NCI-H1048 (cell line): ENCODE measurements at places on chromosomes 7 and 10.

DNA sequence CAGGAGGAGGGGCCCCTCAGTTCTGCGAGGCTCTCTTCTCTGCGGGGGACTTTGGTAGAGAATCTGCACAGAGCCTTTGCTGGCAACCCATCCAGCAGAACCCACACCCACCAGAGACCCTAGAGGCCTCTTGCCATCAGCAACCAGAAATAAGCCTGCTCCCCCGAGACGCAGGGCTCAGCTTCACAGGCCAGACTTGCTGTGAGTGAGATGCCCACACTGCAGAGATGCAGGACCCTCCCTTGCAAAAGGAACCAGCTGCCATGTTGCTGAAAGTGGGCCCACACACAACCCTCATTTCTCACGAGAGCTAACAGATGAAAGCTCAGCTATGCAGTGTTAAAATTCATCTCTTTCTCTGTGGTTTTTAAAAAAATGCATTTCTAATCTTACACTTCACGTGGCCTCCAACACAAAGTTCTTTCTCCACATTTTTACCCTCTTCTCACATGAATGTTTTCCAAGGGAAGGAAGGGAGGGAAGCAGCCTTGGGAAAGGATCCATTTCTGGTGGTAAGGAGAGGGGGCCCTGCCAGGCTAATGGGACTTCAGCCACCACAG, 171.6 kb downstream of the CCDC3 start:
- DNase-seq = no peak

DNA sequence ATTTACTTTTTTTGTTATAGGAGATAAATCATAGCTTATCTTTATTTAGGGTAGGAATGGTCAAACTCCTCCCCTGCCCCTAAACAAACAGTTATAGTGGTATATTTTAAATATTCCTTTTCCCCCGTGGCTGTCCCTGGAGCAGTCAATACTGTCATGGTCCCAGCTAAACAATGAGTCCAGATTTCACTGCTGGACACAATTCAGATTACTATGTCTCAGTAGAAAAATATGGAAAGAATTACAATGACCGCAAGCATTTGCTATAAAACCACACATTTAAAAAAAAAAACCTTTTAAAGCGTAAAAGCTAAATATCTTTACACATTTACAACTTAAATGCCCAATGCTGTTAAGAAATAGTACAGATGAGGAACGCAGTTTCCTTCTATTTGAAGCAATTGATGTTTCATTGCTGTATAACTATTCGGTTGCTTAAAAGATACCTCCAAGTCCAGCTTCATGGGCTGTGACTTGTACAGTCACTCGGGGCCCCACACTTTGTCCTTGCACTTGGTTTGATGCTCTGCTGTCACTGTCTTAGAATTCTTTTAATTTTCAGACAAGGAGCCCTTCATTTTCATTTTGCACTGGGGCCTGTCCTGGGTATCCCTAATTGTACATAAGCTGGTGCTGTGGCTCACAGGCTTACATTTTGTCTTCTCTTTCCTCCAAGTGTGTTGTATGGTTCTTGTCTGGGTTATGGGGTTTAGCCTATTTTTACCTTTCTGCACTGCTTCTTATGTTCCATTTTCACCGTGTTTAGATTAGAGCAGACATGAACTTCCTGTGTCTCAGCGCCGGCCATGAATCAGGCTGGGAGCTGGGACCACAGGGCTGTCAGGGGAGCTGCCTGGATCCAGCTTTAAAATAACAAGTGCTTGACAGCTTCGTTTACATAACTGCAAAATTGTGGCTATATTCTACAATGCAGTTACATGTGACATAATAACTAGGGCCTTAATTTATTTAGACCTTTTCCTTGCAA, 530.2 kb upstream of the FZD8 start:
- no peak for DNase-seq

DNA sequence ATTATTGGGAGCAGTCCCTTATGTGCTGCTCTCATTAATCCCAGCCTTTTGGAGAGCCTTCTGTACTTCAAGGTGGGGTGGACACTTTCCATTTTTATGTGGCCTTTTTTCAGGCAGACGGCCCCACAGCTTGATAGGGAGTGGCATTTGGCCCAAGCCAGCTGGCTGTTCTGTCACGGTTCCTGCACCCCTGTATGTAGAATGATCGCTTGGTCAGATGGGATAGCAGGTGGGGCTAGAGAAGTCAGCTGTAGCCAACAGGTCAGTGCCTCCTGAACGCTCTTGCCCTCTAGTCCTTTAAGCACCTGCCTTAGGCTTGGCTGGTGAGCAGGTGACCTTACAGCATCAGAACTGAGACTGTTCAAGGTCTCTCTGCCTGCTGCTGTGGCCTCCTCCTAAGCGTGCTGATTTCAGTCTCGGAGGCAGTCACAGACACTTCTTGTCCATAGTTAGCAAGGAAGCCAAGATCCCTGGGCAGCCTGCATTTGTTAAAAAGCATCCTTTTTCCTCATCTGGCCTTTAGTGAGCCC, 95.3 kb downstream of the LRRC4 start:
- DNase-seq = no peak

DNA sequence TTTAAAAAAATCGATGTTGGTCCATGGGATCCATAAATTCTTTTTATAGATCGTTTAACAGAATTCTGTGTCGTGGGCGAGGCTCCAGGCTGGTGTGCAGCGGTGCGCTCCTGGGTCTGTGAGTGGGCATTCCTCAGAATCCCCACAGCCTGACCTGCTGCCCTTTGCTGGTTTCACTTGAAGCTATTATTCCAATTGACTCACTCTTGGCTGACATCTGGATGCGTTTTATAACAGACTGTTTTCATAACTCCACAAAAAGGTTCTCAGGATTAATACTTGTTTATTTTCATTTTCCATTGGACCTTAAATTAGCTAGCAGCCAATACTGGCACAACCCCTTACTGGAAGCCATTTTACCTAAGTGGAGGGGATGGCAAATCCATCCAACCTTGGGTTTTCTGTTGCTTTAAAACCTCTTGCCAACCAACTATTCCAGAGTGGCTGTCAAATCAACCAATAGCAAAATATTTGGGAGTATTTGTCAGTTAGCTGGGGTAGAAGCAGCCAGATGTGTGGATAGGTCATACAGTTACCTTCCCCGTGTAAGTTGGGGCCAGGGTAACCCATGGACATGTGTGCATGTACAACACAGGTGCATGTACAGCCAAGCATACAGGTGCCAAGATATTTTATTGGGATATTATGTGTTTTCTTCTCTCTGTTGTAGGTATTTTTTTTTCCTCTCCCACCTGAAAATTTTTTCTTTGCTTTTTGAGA, 160.7 kb upstream of the ZNF32 start:
- DNase-seq = no peak

- no peak for DNase-seq
Measured at GRCh38 chr7:47813620-47814260, 134.5 kb downstream of the PKD1L1 start.
